ENCODE measurements at places on chromosomes 12 and 14.
A peak's percentile ranks its signal among the peaks of the same experiment; 100 is the strongest.

DNA sequence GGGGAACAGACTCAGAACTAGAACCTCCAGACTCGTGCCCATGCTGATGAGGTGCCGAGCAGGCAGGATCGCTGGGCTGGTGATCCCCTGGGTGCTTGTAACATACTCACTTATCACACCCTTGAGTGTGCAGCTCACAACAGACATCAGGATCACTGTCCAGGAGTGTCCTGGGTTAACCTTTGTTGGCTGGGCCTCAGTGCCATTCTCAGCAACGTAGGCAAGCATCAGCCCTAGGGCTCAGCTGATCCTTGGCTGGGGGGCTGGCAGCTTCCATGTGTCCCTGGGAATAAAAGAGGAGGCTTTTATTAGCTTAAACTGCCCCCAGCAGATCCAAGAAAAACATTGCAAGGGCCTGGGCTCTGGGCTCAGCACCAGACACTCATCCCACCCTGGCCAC lies 1.6 kb downstream of the TMEM229B start:
- no peak for DNase-seq

DNA sequence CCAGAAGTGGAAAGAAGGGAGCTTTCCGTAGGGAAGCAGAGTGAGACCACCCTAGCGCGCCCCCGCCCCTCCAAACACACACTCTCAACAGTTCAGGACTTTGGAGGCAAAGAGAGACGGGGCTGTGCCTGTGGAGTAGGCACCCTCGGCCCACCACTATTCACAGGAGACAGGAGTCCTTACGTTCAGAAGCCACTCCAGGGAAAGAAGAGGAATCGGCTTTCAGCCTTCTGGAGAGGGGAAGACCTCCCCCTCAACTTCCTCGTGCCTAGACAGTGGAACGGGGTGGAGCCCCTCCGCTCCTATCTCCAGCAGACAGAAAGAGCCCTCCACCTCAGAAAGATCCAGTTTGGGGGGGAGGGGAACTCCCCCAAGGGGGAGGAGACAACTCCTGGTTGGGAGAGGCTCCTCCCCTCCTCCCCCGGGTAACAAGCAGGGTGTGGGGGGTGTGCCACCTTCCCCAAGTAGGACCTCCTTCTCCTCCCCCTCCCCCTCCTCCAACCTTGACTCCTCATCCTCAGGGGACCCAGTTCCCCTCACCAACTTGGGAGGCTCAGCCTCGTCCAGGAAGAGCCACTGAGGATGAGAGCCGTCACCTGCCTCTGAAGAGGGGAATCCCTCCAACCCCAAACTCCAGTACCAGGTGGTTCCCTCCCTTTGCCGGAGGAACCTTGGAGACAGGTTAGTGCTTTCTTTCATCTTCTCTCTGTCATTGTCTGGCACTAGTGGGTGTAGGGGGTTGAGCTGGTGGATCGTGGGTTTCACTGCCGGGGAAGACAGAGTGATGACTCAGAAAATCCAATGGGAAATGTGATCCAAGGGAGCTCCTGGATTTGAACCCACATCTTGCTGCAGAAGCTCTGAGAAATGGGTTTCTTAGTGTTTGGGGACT lies 883 bp downstream of the FOXJ2 start:
- DNase-seq, result peak; percentile 49

DNA sequence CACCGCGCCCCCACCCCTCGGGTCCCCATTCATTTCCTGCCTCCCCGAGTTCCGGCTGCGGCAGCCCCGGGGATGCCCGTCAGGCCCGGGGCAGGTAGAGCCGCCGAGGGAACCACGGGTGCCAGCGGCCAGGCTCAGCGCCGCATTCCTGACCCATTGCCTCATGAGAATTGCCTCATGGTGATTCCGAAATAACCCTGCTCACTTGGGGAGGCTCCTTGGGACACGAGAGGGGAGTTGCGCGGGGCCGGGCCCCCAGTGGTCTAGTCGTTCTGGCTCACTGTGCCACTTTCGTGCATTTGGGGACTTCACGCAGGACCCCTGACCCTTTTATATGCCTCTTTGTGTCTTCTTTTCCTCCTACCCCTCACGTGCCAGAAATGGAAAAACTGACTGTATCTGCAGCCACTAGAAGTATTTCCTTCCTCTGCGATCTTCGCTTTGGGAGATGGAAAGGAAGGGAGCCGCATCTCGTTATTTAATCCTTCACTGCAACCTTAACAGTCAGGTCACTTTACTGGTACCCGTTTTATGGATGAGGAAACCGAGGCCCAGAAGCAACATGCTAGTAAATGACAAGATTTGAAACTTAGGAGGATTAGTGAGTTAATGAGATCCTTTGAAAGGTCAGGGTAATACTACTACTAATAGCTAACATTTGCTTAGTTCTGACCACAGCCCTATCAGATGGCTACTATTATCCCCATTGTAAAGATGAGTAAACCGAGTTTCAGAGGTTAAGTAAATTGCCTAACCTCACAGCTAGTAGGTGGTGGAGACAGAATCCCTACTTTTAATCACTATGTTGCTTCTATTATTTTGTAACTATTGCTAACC lies 768 bp downstream of the PTPN11 start:
- DNase-seq, result peak; percentile 87

DNA sequence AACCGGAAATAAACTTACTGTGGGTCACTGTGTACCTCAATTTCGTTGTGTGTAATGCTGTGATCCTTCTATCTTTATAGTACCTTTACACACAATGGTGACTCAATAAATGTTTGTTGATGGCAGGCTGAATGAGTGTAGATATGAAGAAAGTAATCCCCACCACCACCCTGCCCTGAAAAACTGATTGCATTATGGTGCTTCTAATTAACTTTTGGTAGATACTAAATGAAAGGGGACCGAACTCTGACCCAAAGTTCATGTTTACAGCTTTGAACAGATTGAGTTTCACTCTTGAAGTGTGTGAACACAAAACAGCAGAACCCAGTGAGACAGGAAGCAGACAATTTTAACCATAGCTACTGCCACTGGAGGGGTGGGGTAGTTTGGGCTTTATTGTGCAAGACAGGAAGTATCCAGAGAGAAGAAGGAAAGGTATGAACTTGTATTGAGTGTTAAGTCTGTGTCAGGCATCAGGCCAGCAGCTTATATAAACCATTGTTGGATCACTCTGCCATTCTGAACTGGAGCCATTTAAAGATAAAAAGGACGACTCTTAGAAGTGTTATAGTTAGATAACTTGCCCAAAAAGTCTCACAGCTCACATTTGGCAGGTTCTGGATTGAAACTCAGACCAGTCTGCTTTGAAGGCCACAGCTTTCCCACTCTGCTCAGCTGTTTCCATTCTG lies 197.0 kb upstream of the AMIGO2 start:
- DNase-seq, result peak; percentile 77

GRCh38 chr12:122820838-122821271 lies 14.4 kb upstream of the HIP1R start:
- DNase-seq, result no peak

DNA sequence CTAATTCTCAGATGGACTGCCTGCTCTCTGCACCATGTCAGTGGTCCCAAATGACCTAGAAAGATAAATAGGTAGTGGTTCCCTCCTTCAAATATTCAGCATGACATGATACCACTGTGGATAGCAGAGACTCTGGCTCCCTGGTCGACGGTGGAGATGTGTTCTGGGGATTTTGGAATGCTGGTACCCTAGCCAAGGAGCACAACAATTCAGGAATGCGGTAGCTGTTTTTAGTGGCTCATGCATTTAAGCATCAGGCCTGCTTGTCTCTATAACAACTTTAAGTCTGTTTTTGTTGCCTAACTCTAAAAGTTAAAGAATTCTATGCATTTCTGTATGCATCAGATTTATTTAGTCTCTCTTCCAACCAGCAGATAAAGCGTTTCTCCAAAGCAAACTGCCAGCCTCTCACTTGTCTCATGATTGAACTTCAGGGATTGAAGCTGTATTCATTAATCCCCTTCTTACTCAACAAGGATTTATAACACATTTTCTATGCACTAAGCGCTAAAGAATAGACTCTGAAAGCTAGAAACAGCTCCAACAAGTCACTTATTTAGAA lies 164.9 kb upstream of the BMP4 start:
- DNase-seq, result no peak

GRCh38 chr14:68386950-68387779 lies 405.7 kb downstream of the ZFP36L1 start:
- DNase-seq, result no peak

- peak; percentile 95 for DNase-seq
These were observed 22.8 kb downstream of the ATF1 start for GRCh38 chr12:50786498-50787231.

DNA sequence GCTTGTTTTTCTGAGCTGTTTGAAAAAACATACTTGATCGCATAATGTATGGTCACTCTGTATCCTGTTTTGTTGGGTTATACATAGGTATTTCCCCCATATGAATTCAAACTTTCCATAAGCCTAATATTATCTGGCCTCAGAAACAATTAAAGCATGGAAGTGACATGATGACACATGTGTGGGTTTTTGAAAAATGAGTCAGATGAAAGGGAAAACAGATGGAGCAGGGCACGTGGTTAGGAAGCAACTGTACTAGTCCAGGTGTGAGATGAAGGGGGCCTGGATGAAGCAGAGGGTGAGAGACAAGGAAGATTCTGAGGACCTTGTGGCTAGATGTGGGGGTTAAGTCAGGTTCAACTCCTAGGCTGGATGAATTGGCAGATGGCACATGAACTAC lies 92.7 kb upstream of the DNM1L start:
- peak; percentile 66 for DNase-seq

DNA sequence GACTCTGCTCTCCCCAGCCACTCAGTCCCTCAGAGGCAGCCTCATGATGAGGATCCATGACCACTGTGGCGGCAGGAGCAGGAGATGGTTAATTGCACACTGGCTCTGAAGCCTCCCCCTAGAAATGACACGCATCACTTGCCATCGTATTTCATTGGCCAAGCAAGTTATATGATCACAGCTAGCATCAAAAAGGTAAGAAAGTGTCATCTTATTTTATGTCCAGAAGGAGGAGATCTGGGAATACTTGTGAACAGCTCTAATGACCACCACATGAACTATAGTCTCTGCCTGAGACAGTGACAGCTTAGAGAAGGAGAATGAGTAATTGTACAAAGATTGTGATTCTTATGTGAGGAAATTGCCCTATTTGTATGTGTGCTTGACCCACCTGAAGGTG lies 363.4 kb downstream of the NUAK1 start:
- peak; percentile 41 for DNase-seq

GRCh38 chr14:99246536-99247097 lies 25.4 kb downstream of the BCL11B start:
- DNase-seq, result no peak

GRCh38 chr12:119369907-119370546 lies 35.5 kb downstream of the CCDC60 start:
- no peak for DNase-seq

- peak; percentile 61 for DNase-seq
These were observed 31.5 kb downstream of the NUMB start for GRCh38 chr14:73426877-73427276.

DNA sequence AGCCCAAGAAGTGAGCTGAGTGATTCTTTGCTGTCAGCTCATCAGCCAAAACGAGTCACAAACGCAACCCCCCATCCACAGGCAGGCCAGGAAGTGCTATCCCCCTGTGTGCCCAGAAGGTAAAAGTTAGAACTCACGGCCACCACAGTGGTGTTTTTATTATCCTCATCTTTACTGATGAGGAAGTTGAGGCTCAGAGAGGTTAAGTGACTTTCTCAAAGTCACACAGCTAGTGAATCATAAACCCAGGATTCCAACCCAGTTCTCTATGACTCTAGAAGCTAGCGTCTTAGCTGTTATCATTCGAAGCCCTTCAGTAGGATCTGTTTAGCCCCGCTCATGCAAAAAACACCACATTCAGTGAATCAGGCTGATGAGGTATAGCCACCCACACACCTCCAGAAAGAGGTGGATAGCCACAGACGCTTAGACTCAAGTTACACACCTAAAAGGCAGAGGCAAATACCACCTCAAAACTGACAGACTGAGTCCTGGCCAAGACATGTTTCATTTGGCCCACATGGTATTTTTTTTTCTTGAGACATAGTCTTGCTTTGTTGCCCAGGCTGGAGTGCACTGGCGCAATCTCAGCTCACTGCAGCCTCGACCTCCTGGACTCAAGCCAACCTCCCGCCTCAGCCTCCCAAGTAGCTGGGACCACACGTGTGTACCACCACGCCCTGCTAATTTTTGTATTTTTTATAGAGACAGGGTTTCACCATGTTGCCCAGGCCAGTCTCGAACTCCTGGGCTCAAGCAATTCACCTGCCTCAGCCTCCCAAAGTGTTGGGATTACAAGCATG lies 100.7 kb downstream of the SCARB1 start:
- DNase-seq, result no peak

DNA sequence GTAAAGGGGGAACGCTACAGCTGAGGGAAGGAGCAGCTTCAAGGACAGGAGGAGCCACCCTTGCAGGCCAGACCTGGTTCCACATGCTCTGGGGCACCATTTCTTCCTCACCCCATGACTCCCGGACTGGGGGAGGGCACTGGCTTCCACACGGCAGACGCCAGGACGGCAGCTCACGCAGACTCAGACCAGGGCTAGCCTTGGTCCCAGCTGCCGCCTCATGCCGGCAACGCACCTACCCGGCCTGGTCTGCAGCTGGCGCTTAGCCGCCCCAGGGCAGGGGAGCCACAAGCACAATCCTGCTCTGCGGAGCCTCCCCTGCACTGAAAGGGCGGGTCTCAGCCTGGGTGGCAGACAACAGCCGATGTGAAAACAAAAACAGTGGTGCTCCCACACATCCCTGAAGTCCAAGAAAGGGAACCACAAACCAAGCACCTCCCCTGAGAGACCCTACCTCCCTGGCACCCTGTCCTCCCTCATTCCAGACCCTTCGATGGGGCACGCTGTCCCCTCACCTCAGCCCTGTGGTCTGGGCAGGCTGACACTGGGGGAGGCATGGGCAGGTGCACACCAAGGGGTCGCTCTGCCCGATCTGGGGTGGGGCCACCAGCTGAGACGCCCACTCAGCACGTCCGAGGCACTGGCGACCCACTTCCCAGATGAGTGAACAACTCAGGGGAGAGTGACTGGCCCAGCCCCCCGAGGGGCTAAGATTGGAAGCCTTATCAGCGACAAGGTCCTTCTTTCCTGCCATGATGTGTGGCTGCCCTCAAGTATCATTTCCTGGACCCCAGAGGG lies 65.0 kb downstream of the CHGA start:
- no peak for DNase-seq

- peak; percentile 72 for DNase-seq
These were observed 9.7 kb upstream of the UBC start for GRCh38 chr12:124923905-124924734.

DNA sequence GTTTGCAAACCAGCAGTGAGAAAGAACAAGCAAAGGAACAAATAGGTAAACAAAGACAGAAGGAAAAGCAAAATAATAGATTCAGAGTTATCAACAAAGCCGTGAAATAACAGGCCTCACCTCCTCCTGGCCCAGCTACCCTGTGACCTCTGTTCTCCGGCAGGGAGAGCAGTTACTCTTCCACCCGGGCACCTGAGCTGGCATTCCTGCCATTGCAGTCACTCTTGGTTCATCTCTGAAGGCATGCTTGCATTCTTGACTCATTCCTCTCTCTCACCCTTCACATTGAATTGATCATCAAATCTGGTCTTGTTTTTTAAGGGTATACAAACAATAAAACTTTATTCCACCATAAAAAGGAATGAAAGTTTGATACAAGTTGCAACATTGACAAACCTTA lies 95.1 kb downstream of the TTC8 start:
- peak; percentile 78 for DNase-seq

Data from kidney tubule cell (primary cell).